ENCODE measurements at places on chromosomes 16 and 17.

DNA sequence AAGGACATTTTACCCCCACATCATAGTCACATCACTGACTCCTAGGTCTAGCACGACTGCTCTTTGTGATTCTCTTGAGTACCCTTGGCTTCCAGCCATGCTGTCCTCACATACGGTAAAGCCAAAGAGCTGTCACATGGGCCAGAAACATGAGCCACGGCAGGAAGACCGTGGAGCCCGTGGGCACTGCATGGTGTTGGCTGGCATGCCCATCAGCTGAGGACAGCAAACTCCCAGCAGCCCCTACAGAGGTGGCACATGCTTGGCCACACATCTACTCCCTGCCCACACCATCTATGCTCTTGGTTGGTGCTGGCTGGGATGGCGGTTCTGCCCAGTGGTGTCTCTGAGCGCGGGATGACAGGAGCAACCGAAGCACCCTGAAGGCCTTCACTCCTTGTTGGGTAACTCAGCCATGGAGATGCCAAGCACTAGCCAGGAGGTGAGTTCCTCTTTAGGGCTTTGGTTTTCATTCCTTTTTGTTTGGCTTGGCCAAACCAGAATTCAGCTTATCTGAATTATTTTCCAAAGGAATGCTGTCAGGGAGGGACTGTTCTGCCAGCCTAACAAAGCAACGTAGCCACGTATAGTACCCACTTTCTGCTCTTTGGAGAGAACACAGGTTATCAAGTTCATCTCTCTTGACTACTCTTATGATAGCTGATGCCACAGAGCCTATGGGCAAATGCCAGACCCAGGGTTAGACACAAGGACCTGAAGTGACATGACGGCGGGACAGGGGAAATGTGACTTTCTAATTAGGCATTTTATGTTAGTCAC lies 10.0 kb downstream of the TNFAIP1 start:
- no peak for DNase-seq

GRCh38 chr17:68562736-68563135 lies 38.4 kb downstream of the FAM20A start:
- no peak for DNase-seq

DNA sequence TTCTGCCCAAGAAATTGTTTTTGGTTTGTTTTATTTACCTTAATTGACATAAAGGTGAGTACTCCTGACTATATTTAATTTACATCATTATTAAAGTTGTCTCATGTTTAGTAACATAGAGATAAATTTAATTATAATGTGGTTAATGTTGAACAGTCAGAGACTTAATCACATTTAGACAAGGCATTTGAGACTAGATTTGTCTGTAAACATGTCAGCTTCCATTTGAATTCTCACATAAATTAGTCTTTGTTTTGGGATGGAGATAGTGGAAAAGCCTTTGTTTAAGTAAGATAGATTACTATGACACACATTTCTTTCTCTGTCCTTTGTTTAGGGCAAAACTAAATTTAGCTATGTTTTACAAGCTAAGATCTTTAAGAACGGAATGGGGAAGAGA lies 18.5 kb upstream of the BCAS3 start:
- DNase-seq: no peak

DNA sequence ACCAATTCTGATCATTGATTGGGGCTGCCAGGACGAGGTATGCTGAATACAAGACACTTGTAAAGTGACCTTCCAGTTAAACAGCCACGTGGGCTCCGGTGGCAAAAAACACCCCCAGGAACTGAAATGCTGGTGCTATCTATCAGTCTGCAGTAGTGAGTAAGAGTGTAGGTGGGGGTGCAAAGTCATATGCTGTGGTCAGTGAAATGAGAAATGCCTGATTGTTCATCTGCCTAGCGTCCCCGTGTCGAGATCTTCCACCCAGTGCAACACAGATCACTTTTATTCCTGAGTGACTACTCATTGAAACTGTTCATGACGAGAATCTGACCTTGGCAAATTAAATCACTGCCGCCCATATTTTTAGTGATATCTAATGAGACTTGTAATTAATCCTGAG lies 806.5 kb upstream of the GOT2 start:
- DNase-seq: no peak

- DNase-seq: no peak
Measured at GRCh38 chr16:23802776-23803175, 33.0 kb upstream of the PRKCB start.

DNA sequence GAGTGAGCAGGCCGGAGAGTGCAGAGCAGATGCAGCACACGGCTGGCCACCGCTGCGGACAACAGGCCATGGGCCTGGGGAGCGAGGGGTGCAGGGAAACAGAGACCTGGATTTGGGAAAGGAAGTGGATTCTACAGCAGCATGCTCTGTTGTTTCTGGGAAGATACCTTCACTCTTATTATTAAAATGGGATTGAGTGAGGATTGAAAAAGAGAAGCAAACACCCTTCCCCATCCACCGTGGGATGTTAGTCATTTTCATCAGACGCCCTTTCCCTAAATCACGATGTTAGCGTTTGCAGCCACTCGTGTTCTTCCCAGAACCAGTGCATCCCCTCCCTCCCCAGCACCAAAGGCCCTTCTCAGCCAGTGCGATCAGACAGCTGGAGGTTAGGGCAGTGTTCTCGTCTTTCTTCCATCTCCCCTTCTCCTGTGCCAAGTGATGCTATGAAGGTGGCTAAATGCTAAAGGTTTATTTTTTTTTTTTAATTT lies 196.5 kb upstream of the CHMP6 start:
- no peak for DNase-seq
